Astrocyte (in vitro differentiated cells and primary cell): ENCODE measurements at places on chromosomes 2 and 18. TPM values are rescaled to one million over a fixed set of nuclear protein-coding genes. Genes with fewer than 3 reads are reported as not detected.

DNA sequence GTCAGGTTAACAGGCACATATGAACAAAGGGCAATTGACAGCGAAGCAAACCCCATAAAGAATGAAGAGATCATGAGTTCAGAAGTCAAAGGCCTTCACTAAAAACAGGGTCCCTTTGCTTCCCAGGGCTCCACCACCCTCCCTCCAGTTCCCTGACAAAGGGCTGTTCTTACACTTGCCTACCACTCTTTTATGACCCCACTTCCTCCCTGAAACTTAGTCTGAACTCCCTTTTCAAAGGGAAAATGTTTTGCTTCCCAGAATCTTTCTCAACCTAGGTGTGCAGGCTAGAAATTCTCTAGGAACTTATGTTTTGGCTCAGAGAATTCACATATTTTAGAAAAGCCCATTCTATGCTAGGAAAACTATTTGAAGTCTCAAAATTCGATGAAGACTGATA lies 86.0 kb upstream of the ITGA4 start:
- H3K4me3 ChIP-seq = no peak overlapping the region
- H3K36me3 ChIP-seq = no peaks in the 10 kb centered on the region
- no peaks in the 10 kb centered on the region for H3K27me3 ChIP-seq
- DNase-seq = no peak
- peaks cover 13% of the 10 kb centered on the region for H3K4me1 ChIP-seq
- H3K27ac ChIP-seq = peak overlapping the region; percentile 8

GRCh38 chr18:73331212-73331772 lies 463.5 kb upstream of the NETO1 start:
- H3K4me1 ChIP-seq = no peaks in the 10 kb centered on the region
- H3K4me3 ChIP-seq = no peak overlapping the region
- no peak overlapping the region for H3K27ac ChIP-seq
- H3K36me3 ChIP-seq = no peaks in the 10 kb centered on the region

- no peaks in the 10 kb centered on the region for H3K4me1 ChIP-seq
- H3K36me3 ChIP-seq = no peaks in the 10 kb centered on the region
These were observed 29.5 kb downstream of the TMEM163 start for GRCh38 chr2:134689315-134689714.

DNA sequence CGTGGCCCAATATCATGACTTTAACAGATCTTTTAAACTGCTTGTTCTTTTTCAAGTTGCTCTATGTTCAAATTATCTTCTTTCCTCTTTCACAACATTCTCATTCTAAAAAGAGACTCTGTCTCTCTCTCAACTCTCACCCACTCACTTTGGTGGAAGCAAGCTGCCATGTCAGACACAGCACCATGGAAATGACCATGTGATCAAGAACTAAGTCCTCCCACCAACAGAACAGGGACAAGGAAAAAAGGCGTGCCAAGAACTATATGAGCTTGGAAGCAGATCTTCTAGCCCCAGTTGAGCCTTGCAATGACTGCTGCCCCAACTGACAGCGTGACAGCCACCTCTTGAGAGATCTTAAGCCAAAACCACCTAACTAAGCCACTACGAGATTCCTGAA lies 23.9 kb downstream of the BAZ2B start:
- no peaks in the 10 kb centered on the region for H3K4me1 ChIP-seq
- H3K27ac ChIP-seq = no peak overlapping the region
- no peaks in the 10 kb centered on the region for H3K27me3 ChIP-seq
- no peaks in the 10 kb centered on the region for H3K36me3 ChIP-seq

GRCh38 chr18:22711192-22711685 lies 221.9 kb upstream of the RBBP8 start:
- peak overlapping the region; percentile 48 for H3K4me3 ChIP-seq
- peak; percentile 84 for DNase-seq
- peaks cover 29% of the 10 kb centered on the region for H3K4me1 ChIP-seq
- H3K27me3 ChIP-seq = no peaks in the 10 kb centered on the region
- peak overlapping the region; percentile 96 for H3K27ac ChIP-seq

- H3K27ac ChIP-seq = no peak overlapping the region
- H3K36me3 ChIP-seq = no peaks in the 10 kb centered on the region
- no peak overlapping the region for H3K4me3 ChIP-seq
- H3K27me3 ChIP-seq = no peaks in the 10 kb centered on the region
- peak; percentile 29 for DNase-seq
These were observed 251.4 kb downstream of the SLC8A1 start for GRCh38 chr2:40200366-40200915.

GRCh38 chr2:18262601-18263000 lies 297.9 kb downstream of the RDH14 start:
- no peak overlapping the region for H3K4me3 ChIP-seq
- H3K4me1 ChIP-seq = no peaks in the 10 kb centered on the region
- H3K36me3 ChIP-seq = no peaks in the 10 kb centered on the region

DNA sequence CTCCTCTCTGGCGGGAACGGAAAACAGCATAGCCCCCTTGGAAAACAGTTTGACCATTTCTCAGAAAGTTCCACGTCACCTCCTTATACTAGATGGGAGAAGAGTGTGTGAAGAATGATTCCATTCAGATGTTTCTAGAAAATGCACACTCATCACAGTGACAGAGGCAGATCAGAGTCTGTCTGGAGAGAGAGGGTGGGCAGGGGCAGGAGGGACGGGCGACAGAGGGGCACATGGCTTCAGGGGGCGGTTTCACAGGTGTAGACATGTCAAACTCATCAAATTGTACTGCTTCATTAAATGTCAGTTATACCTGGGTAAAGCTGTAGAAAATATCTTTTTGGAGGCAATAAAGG lies 88.8 kb upstream of the TAF1B start:
- DNase-seq = no peak
- no peaks in the 10 kb centered on the region for H3K27me3 ChIP-seq
- H3K4me3 ChIP-seq = no peak overlapping the region
- peaks cover 36% of the 10 kb centered on the region for H3K4me1 ChIP-seq

GRCh38 chr2:152406119-152406835 lies 71.3 kb downstream of the FMNL2 start:
- H3K27ac ChIP-seq = no peak overlapping the region
- peaks cover 26% of the 10 kb centered on the region for H3K4me1 ChIP-seq
- DNase-seq = no peak
- H3K36me3 ChIP-seq = no peaks in the 10 kb centered on the region

GRCh38 chr18:37322492-37323035 lies 243.0 kb downstream of the CELF4 start:
- DNase-seq = peak; percentile 2
- no peak overlapping the region for H3K27ac ChIP-seq
- no peaks in the 10 kb centered on the region for H3K36me3 ChIP-seq
- H3K4me3 ChIP-seq = no peak overlapping the region
- no peaks in the 10 kb centered on the region for H3K4me1 ChIP-seq

DNA sequence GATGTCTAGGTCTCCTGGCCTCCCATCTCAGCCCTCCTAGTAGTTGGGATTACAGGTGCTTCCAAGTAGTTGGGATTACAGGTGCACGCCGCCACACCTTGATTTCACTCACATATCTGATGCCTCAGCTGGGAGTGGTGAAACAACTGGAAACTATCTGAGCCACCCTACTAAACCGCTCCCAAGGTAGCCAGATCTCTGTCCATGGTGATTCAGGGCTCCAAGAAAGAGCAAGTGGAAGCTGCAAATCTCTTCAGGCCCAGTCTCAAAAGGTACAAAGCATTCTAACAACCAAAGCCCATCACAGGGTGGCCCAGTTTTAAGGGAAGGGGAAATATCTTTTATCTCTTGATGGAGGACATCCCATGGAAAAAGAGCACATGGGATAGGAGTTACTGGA lies 19.0 kb downstream of the C1GALT1C1L start:
- DNase-seq = no peak
- H3K36me3 ChIP-seq = no peaks in the 10 kb centered on the region
- H3K27ac ChIP-seq = no peak overlapping the region
- H3K27me3 ChIP-seq = no peaks in the 10 kb centered on the region

GRCh38 chr2:26534865-26535662 lies 57.1 kb upstream of the OTOF start:
- DNase-seq = no peak
- H3K27ac ChIP-seq = no peak overlapping the region
- peaks cover 13% of the 10 kb centered on the region for H3K4me1 ChIP-seq
- no peak overlapping the region for H3K4me3 ChIP-seq
- H3K27me3 ChIP-seq = no peaks in the 10 kb centered on the region

DNA sequence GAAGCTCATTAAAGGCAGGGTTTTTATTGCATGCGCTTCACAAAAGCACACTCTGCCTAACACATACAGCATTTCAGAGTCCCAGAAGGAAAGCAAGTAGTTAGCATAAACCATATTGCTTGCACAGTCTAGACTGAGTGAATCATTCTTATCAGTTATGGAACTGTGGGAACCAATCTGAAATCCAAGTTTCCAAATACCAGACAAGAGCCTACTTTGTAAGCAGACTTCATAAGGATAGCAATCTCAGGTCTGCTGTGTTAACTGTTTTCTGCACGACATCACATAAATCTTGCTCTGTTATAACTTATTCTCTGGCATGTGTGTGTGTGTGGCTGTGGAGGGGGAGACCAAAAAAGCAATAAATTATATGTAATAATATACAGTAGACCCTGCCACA lies 608.1 kb upstream of the REG3G start:
- H3K27me3 ChIP-seq = no peaks in the 10 kb centered on the region
- DNase-seq = no peak
- H3K27ac ChIP-seq = peak overlapping the region; percentile 38
- no peaks in the 10 kb centered on the region for H3K36me3 ChIP-seq
- no peak overlapping the region for H3K4me3 ChIP-seq

GRCh38 chr18:34729740-34730355 lies 19.8 kb downstream of the DTNA start:
- no peak for DNase-seq
- no peaks in the 10 kb centered on the region for H3K27me3 ChIP-seq
- H3K4me1 ChIP-seq = no peaks in the 10 kb centered on the region
- H3K36me3 ChIP-seq = no peaks in the 10 kb centered on the region

DNA sequence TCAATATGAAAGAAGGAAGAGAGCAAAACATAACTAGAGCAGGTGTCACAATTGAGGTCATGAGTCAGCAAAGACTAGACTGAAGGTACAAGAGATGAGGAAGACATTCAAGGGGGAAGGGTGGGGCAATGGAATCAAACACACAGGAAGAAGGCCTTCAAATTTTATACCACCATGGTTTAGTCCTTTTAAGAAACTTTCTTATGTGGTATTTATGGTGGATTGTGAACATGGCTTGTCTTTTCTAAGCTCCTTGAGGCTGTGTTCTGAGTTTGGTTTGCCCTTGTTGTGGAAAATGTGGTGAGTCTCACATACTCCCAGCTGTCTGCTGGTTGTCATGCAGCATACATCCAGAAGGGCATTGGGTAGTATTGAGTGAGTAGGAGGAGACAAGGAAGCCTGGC lies 62.1 kb downstream of the NABP1 start:
- no peak overlapping the region for H3K4me3 ChIP-seq
- H3K27me3 ChIP-seq = no peaks in the 10 kb centered on the region
- DNase-seq = peak; percentile 40
- no peak overlapping the region for H3K27ac ChIP-seq
- no peaks in the 10 kb centered on the region for H3K4me1 ChIP-seq

DNA sequence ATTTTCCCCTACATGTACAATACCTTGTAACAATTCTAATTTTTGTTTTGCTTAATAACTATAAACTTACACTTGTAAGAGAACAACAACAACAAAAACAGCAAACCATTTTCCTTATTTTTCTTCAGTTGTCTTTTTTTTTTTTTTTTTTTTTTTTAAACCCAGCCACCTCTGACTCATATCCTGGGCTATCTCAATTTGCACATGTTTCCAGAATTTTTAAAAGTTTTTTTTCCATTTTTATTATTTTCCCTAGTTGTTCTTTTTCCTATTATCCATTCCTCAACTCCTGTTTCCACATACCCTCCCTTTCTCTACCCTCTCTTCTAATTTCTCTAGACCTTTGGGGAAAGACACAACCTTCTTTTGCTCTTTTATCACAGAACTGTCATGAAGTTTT lies 112.5 kb downstream of the EFEMP1 start:
- no peak for DNase-seq
- H3K4me3 ChIP-seq = no peak overlapping the region
- H3K36me3 ChIP-seq = no peaks in the 10 kb centered on the region
- no peaks in the 10 kb centered on the region for H3K4me1 ChIP-seq

GRCh38 chr2:37000318-37000717 lies 34.0 kb upstream of the STRN start:
- no peaks in the 10 kb centered on the region for H3K27me3 ChIP-seq
- H3K36me3 ChIP-seq = peaks cover 21% of the 10 kb centered on the region
- peaks cover 13% of the 10 kb centered on the region for H3K4me1 ChIP-seq
- peak overlapping the region; percentile 41 for H3K27ac ChIP-seq

GRCh38 chr2:204441316-204441715 lies 104.0 kb upstream of the PARD3B start:
- H3K4me3 ChIP-seq = no peak overlapping the region
- no peaks in the 10 kb centered on the region for H3K4me1 ChIP-seq
- no peaks in the 10 kb centered on the region for H3K36me3 ChIP-seq
- H3K27ac ChIP-seq = no peak overlapping the region
- DNase-seq = no peak

GRCh38 chr2:221969087-221969829 lies 329.5 kb downstream of the PAX3 start:
- H3K27ac ChIP-seq = no peak overlapping the region
- DNase-seq = peak; percentile 20
- H3K36me3 ChIP-seq = no peaks in the 10 kb centered on the region
- H3K4me3 ChIP-seq = no peak overlapping the region
- H3K4me1 ChIP-seq = no peaks in the 10 kb centered on the region

DNA sequence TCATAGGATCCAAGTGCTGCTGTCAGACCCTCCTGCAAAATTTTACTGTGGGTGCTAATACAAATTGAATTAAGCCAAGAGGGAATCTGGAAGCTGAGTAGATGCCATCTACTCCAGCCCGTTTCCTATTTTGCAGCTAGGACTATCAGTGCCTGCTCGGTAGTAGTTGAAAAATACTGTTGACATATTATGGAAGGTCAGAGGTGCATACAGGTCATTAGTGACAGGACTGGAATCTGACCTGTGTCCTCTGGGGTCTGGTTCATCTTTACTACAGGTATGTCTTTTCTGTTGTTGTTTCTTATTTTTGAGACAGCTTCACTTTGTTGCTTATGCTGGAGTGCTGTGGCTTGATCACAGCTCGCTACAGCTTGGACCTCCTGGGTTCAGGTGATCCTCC lies 58.8 kb downstream of the MAP4K4 start:
- no peaks in the 10 kb centered on the region for H3K36me3 ChIP-seq
- H3K27me3 ChIP-seq = no peaks in the 10 kb centered on the region
- no peak overlapping the region for H3K27ac ChIP-seq
- DNase-seq = no peak
- H3K4me1 ChIP-seq = peaks cover 52% of the 10 kb centered on the region

LIPG gene
- 11.0 and 18.3 TPM in 2 replicates for total RNA-seq

LCT gene
- total RNA-seq = not detected in 2 replicates

DYNAP gene
- not detected in 2 replicates for total RNA-seq

GALR1 gene
- total RNA-seq = not detected in 2 replicates

LTBP1 gene
- total RNA-seq = 29.7 and 30.1 TPM in 2 replicates

SLC5A7 gene
- total RNA-seq = 0.05 TPM in 1 of 2 replicates, not detected in the other

DES gene
- total RNA-seq = 5.2 and 5.4 TPM in 2 replicates

DLGAP1 gene
- total RNA-seq = 2.3 and 2.4 TPM in 2 replicates

SALL3 gene
- total RNA-seq = 6.8 and 7.7 TPM in 2 replicates

ZEB2 gene
- total RNA-seq = 84.9 and 90.9 TPM in 2 replicates

MYCN gene
- 2.1 and 2.6 TPM in 2 replicates for total RNA-seq

ADAM23 gene
- total RNA-seq = 11.0 and 13.9 TPM in 2 replicates
